ENCODE measurements at places on chromosomes 4 and X.
A peak's percentile ranks its signal among the peaks of the same experiment; 100 is the strongest.

DNA sequence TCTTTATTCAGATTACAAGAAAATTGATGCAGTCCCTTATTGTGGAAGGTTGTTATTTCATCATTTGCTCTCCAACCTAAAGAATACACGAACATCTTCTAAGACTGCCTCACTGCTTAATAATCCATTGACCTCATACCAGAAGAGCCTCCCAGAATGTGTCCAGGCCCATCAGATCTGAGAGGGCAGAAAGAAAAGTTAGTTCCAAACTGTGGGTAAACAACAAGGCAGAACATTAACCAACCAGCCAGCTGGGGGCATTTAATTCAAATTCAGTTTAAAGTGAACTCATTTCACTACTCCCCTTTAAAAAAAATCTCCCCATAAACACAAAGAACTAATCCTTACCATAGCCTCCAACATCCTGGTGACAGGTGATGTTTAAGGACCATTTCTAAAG is 13.8 kb downstream of the GPC4 start:
- DNase-seq: no peak

GRCh38 chr4:151250706-151251105 is 26.3 kb upstream of the PRSS48 start:
- DNase-seq: no peak

GRCh38 chrX:96438803-96439202 is 245.8 kb upstream of the DIAPH2 start:
- no peak for DNase-seq

DNA sequence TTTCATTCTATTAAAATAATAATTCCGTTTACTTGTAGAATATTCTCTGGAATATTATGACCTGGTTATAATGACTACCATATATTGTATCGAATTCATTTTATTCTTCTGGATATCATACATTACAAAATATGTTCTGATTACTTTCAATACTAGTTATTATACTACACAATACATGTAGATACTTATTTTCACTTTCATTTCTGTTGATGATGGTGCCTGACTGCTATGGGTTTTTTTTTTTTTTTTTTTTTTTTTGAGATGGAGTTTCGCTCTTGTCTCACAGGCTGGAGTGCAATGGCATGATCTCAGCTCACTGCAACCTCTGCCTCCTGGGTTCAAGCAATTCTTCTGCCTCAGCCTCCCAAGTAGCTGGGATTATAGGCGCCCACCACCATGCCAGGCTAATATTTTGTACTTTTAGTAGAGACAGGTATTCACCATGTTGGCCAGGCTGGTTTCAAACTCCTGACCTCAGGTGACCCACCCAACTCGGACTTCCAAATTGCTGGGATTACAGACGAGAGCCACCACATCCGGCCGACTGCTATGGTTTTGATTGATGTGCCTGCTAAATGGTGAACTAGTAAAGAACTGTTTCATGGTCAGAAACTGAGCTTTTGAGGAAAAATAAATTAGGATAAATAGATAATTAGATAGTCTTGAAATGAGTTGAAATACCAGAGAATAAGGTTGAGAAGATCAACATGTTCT is 39.5 kb downstream of the PCDH10 start:
- DNase-seq: no peak

- DNase-seq: peak; percentile 5
Observed at GRCh38 chrX:14497184-14497666, 32.1 kb upstream of the GLRA2 start.

GRCh38 chr4:80173401-80173800 is 23.9 kb upstream of the PRDM8 start:
- DNase-seq: peak; percentile 85

DNA sequence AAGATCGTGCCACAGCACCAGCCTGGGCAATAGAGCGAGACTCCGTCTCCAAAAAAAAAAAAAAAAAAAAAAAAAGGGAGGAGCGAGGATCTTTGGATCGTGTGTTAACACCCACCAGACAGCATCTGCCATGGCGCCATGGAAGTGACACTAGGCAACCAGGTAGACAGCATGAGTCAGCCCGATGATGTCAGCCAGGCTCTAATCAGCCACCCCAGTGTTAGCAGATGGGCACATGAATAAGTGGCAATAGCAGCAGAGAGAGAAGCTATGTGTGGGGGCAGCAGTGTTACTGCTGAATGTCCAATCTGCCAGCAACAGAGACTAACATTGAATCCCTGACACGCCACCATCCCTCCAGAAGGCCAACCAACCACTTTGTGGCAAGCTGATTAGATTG is 6.6 kb downstream of the SYN1 start:
- DNase-seq: no peak

DNA sequence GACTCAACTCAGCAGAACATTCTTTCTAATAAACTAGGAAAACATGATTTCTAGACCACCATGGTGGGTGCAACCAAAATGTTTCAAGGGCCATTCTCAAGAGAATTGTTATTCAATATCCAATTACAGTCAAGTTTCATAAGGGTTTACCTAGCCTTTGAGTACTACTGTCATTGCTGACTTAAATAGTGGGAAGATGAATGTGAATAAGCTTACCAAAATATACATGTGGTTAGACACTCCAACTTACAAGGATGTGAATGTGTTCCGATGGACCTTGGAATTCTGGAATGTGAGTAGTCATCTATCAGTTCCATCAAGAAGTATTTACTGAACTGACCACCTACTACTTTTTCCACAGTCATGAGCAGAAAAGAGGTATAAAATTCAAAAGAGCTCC is 16.9 kb downstream of the SH3RF1 start:
- no peak for DNase-seq
